Activated CD8-positive, alpha-beta memory T cell treated with anti-CD3 and anti-CD28 coated beads for 1 hour (primary cell): ENCODE measurements at places on chromosomes 16 and 17.

GRCh38 chr17:4560421-4560820 lies at the start of gene GGT6:
Gene GGT6 (minus strand): TSS chr17:4560577. CDS start chr17:4560521, 56 bp downstream.
- no peak for DNase-seq

GRCh38 chr16:86635176-86635876 lies 57.0 kb downstream of the FOXL1 start:
- DNase-seq, result no peak

- no peak for DNase-seq
These were observed 430.5 kb upstream of the PMFBP1 start for GRCh38 chr16:72602499-72602898.

DNA sequence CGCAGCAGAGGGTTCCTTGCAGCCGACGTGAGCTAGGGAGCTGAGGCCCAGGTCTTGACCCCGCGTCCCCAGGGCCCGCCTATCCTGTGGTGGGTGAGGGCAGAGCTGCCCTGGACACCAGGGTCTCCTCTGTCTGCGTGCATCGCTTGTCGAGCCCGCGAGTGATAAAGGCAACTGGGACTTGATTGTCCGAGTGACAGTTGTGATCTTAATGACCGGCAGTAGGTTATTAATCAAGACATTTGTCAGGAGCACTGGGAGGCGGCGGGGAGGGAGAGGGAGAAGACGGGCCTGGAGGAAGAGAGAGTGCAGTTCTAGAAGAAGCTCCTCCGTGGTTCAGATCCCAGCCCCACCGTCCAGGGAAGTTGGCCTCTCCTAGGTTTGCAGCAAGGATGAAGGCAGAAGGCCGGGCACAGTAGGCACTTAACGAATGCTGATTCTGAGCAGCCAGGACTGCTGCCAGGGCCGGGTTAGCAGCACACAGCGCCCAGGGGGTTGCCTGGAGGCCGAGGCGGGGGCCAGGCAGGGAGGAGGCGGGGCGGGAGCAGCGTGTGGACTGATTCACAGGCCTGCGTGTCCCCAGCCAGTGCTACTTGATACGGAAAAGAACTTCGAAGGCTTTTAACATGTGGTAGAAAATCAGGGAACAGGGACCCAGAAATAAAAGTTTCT lies 11.3 kb upstream of the GSE1 start:
- no peak for DNase-seq

DNA sequence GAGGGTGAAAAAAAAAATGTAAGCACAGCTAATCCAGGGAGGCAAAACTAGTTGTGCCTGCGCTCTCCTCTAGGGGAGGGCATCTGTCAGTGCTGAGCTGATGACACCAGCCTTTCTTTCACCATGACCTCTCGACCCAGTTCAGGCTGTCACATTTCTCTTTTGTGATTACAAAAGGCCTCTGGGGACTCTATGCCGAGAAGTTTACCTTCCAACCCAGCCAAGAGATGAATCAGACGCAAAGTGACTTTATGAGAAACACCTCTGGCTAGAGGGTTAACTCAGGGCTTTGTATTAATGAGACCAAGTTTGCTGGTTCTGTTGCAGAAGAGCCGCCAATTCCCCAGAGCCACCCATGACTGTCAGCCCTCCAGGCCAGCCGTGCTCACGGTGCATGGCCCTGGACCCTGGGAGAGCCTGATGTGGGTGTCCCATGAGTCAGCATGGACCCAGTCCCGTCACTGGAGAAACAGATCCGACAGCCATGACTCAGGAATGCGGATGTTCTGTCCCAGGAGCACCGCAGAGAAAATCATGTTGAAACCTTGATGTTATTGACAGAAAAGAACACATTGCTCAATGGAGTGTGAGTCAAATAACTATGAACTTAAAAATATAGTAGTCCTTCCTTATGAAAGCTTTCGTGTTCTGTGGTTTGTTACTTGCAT lies 437.2 kb downstream of the HS3ST3B1 start:
- no peak for DNase-seq

DNA sequence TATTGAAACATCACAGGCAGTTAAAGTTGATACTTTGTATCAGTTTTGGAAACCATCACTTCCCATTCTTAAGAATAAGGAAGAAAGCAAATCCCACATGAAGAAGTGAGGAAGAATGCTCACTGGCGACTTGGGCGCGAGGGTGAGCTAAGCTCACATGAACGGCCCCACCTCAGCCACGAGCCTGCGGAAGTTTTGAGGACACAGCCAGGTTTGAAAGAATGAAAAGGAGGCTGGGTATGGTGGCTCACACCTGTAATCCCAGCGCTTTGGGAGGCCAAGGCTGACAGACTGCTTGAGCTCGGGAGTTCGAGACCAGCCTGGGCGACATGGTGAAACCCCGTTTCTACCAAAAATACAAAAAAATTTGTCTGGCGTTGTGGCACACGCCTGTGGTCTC lies 110.3 kb upstream of the CHMP6 start:
- no peak for DNase-seq

DNA sequence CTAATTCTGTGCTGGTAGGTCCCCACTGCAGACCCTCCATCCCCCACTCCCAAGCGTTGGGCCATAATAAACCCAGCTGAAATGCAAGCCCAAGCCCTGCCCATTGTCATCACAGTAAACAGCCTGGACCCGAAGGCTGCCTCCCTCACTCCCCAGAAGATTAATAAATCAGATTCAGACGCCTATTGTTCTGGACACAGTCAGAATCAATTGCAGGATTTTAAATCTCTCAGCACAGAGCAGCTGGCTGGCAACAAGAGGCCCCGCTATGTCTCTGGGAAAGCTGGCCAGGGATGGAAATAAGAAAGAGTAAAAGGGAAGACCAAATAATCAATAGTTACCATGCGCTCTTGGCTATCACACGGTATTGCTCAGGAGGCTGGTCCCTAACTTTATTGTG lies 93.9 kb downstream of the C17orf67 start:
- no peak for DNase-seq

- DNase-seq, result no peak
These were observed 673.4 kb upstream of the KIF2B start for GRCh38 chr17:53149316-53149715.
